ENCODE measurements at places on chromosomes 6 and 20.

- no peak for DNase-seq
These were observed 20.3 kb downstream of the CITED2 start for GRCh38 chr6:139354189-139354588.

GRCh38 chr6:4567141-4567540 is 209.1 kb upstream of the CDYL start:
- no peak for DNase-seq

- no peak for DNase-seq
These were observed 481.4 kb downstream of the PTPRT start for GRCh38 chr20:42708266-42708665.

DNA sequence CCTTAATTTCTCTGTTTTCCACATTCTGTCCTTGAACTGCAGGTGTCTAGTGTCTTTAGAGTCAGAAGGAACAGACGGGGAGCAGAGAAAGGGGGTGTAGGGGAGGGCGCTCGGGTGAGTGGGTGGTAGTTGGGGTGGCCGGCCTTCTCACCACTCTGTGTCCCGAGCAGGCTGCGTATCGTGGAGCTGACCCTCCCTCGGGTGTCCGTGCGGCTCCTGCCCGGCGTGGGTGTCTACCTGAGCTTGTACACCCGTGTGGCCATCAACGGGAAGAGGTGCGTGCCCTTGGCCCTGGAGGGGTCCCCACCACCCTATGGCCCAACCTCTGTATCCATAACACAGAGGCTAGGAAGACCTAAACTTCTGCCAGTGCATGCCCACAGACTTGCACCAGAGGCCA is 5.3 kb downstream of the BPIFB4 start:
- no peak for DNase-seq

DNA sequence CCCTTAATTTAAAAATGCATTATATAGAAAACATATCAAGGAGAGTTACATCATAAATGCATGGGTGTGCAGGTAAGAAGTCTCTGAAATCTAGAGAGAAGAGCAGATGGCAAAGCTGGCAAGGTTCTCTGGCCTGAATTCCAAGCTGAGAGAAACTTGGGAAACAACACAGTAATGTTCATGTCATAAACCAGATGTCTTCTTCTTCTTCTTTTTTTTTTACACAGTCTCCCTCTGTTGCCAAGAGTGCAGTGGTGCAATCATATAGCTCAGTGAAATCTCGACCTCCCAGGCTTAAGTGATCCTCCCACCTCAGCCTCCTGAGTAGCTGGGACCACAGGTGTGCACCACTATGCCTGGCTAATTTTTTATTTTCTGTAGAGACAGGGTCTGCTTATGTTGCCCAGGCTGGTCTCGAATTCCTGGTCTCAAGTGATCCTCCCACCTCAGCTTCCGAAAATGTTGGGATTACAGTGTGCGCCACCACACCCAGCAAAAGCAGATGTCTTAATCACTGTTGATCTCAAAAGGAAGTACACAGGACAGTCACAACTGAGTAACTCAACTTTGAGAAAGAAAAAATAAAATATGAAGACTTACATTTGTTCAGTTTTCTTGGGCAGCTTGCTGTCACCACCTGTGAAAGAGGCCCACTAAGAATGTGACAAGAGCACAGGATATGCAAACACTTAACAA is 77.3 kb downstream of the DNAAF9 start:
- DNase-seq = no peak

DNA sequence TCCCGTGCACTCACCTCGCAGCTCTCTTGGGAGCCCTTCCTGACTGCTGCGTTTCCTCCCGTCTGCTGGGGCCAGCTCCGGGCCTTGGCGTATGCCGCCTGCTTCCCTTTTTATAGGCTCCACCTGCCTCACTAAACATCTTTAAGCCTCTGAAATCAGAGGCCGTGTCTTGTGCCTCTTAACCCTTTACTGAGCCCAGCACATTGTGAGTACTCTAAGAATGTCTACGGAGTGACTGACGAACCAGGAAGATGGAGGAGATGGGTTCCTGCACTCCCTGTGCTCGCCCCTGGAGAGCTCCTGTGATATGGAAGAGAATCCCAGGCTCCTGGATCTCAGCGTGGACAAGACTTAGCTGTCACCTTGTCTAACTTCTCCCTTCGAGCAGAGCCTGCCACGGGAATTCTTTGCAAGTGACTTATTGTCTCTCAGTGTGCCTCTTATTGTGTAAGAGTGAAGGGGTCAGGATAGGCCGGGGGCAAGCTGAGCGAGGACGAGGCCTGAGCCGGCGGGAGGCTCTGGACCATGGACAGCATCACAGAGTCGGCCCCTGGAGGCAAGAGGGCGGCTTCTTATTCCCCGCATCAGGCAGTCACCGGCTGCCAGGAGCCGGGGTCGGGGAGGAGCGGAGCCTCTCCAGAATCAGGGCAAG is 70.9 kb upstream of the CCDC167 start:
- DNase-seq = no peak

- DNase-seq = no peak
These were observed 9.7 kb downstream of the MDC1 start for GRCh38 chr6:30707281-30707850.

DNA sequence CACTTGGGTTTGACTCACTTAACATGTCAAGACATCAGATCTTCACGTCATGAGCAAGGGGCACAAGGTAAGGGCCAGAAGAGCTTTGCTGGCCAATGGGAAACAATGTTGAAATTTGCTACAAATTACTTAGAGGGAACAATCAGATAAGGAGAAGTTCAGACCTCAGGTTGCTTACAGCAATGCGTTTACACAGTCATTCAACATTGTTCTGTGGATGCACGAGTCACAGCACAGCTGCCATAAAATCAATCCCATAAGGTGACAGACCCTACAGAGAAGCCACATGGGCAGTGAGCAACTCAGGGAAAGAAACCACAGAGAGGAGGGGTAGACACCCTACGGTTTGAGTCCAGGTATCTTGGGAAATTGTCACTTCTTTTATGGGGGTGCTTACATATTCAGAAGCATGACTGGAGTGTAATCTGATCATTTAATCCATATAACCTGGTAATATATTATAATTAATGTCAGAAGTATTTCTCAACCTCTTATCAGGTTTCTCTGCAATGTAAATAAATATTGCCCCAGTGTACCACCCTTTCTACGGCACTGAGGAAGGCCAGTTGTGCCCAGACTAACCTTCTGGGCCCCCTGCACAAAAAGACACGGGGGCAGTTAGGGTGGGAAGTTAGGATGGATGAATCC is 2.3 kb upstream of the SLC22A2 start:
- DNase-seq = no peak

DNA sequence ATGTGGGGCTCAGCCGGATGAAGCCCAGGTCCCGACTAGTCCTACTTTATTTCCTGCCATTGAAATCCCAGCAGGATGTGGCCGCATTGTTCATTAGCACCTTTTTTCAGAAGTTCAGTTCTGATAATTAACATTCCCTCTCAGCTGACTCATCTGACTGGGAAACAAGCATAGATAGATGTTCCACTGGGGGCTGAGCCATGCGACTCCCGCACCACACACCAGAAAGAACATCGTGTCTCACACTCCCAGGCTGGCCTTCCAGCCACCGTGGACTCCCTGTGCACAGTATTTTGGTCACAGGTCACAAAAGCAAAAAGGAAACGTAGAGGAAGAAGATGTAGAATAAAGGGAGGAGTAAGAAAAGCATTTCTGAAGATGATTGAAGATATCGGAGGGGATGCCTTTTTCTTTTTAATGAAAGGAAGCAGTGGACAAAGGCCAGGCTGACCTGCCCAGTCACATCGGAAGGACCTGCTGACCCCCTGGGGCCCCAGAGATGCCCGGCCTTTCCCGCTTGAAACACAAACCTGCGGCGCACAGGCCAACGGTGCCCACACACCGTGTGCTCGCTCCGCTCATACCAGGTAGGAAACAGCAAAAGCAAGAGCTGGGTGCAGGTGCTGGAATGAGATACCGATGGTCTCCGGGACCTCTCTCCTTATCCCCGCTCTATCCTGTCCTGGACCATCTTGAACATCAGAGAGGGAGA is 11.8 kb downstream of the RPS6KA2 start:
- DNase-seq = no peak

DNA sequence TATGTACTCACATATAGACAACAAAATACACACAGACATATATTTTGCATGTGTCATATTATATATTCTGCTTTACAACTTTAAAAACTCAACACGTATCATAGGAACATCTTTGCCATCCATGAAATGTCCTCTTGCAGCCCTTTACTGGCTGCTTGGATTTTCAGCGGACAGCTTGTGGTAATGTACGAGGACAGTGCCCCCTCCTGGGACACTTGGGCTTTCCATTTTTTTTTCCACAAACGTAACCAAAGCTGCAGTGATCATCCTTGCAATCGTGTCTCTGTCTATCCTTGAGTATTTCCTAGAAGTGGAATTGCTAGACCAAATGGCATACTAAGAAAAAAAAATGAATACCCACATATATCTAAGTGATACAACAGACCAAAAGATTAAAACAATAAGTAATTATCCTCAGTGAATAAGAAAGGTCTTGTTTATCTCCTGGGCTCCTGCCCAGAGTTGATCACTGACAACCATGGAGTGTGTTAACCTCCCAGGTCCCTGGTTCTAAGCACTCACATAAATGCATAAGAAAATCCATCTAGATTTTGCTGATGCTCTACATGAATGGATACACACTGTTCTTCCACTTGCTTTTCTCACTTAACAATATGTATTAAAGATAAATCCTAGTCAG is 18.1 kb downstream of the BPI start:
- DNase-seq = no peak

GRCh38 chr20:61222699-61223098 is 29.4 kb upstream of the CDH4 start:
- no peak for DNase-seq

DNA sequence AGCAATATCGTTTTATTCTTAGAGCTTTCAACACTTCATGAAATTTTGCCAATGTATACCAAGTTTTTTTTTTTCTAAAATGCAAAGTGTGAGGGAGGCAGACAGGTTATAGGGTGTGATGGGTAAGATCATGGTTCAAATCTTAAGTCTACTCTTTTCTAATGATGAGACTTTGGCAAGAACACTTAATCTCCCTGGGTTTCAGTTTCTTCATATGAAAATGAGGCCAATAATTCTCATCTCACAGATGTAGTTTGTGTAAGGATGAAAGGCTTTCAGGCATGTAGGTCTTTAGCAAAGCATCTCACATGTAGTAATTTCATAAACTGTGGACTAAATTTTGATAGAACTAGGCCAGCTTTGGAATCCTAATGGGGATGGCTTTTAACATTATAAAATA is 457.1 kb downstream of the QKI start:
- DNase-seq = no peak

- DNase-seq = no peak
These were observed 51.7 kb downstream of the TMEM170B start for GRCh38 chr6:11589261-11589660.

DNA sequence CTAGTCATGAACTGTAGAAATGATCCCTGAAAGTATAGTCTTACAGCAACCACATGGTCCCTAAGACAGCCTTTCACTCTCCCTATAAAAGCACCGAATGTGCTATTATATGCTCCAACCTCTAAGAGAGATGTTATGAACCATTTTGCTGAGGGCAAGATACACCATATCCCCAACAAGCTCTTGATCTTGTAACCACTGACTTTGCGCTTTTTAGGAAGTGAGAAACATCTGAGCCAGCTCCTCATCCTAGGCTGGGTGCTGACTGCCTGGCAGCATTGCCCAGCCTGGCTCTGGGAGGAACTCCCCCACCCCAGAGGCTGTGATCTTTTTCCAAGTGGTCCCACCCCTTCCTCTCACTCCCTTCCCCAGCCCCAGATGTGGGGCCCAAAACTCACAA is 3.1 kb upstream of the EMILIN3 start:
- DNase-seq = no peak

- no peak for DNase-seq
These were observed 19.7 kb downstream of the SLC22A16 start for GRCh38 chr6:110456694-110457093.

- peak; percentile 14 for DNase-seq
These were observed 55.9 kb downstream of the ANKEF1 start for GRCh38 chr20:10090588-10091166.

- DNase-seq = no peak
These were observed 58.9 kb downstream of the PTPRK start for GRCh38 chr6:128461501-128461900.

DNA sequence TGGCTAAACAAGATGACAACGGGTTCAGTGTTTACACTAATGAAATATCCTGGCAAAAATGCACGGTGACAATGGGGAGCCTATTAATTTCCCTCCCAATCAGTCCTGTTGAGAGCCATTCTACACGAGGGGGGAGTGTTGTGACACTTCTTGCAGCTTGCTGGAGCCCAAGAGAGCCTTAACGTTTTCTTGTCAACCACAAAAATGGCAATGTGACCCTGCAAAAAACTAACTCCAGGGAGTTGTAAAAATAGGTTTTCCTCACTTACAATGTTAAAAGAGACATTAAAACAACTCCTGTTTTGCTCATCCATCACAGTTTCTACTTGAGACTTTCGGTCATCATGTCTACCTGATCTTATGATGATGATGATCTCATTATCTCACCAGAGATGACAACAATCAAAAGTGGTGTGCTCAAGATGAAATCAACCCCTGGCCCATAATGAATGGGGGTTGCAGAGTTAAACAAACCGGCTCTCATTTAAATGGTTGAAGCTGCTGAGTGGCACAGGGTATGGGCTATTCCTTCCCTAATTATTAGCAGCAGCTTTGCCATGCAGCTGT is 57.9 kb downstream of the GJA10 start:
- no peak for DNase-seq

- DNase-seq = no peak
These were observed 72.0 kb upstream of the F13A1 start for GRCh38 chr6:6392214-6393068.

- no peak for DNase-seq
These were observed 34.4 kb downstream of the TNFAIP3 start for GRCh38 chr6:137901454-137901853.

DNA sequence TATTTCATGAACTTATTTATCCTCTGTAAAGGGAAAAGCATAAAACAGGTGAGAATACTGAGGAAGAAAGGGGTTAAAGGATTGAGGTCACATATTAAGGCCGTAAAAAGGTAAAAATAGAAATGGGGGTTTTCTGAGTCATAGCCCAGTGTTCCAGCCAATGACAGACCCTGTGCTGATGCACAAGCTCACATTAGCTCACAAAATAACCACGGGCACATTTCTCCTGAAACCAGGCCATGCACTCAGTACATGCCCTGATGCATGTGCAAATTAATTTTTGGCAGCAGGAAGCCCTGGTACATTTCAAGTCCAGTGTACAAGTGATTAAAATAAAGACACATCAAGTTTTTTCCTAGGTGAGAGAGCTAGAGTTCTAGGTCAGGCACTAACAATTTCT is 194.4 kb downstream of the TMEM200A start:
- no peak for DNase-seq

GRCh38 chr6:35318196-35319171 is 20.9 kb downstream of the DEF6 start:
- DNase-seq = peak; percentile 75
